ENCODE measurements at places on chromosomes 7 and 10.
A peak's percentile ranks its signal among the peaks of the same experiment; 100 is the strongest.

GRCh38 chr7:22726345-22726906, 574 bp upstream of the IL6 start:
- no peak for DNase-seq

GRCh38 chr7:156652886-156653568, 12.5 kb downstream of the RNF32 start:
- DNase-seq: no peak

- no peak for DNase-seq
These were observed 22.5 kb upstream of the MGAM2 start for GRCh38 chr7:142089035-142089434.

DNA sequence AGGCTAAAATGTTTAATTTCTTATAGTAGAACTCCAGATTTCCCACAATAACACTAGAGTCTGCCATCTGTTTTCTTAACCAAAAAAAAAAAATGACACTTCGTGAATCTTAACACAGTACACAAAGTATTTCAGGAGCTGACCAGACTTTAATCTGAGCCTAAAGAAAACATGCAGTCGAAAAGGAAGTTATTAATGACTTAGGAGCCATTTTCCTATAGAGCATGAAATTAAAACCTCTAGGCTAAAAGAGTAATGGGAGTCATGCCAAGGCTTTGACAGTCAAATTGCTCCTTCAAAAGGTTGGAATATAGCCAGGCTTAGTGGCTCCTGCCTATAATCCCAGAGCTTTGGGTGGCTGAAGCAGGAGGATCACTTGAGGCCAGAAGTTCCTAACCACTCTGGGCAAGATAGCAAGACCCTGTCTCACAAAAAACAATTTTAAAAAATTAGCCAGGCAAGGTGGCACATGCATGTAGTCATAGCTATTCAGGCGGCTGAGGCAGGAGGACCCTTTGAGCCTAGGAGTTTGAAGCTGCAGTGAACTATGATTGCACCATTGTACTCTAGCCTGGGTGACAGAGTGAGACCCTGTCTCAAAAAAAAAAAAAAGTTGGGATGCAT, 13.6 kb downstream of the MICU1 start:
- no peak for DNase-seq

GRCh38 chr7:84921154-84921553, 265.7 kb downstream of the SEMA3D start:
- no peak for DNase-seq

DNA sequence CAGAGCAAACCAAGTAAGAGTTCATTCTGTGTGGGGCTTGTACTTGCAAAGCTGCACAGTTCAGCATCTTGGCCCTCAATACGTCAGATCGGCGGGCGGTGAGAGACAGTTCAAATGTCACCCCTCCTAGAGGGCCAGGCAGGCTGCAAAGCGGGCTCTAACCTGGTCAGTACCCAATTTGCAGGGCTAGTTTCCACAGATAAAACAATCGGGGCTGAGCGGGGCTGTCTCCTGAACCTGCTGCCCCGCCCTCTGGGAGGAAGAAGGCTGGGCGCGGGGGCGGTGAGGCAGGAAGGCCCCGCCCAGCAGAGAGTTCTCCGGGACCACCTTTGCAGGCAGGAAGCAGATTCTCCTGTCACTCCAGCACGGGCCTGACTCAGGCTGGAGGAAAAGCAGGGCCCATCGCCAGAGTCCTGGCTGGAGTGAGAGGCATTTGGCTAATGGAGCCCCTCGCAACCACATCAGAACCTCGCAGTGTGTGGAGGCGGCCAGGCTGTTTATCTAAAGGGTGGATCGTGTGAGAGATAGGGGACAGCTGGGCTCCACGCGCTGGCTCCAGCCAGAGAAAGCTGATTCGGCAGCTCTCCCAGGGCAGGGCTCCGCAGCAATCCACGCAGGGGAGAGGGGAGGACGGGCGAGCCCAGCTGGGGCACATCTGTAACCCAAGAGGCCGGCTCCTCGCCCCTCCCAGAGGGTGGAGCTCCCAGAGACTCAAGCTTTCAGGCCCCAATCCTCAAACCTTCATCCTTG, 83.1 kb downstream of the SH3PXD2A start:
- DNase-seq: peak; percentile 47

GRCh38 chr7:143408686-143409561, at the start of gene EPHA1:
TSS of gene EPHA1 (minus strand) at chr7:143408856. CDS start at chr7:143408805, 51 bp downstream.
- peak; percentile 34 for DNase-seq

GRCh38 chr7:148772297-148773089, 73.8 kb downstream of the CUL1 start:
- DNase-seq: peak; percentile 9

DNA sequence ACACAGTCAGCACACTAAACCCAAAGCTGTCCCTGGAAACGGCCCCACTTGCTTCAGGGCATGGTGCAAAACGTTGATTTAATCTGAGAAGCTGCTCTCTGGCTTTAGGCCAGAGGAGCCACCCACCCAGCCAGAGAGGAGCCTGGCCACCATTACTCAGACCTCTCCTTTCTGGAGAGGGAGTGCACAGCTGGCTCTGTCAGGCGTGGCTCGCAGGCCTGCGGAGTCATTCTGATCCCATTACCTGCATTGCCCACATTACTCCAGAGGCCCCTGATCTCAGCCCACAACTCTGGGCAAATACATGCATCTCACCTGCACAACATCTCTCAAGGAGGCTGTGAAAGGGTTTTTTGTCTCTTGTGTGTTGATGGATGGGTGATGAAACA, 370.0 kb upstream of the IGFBP3 start:
- DNase-seq: no peak

DNA sequence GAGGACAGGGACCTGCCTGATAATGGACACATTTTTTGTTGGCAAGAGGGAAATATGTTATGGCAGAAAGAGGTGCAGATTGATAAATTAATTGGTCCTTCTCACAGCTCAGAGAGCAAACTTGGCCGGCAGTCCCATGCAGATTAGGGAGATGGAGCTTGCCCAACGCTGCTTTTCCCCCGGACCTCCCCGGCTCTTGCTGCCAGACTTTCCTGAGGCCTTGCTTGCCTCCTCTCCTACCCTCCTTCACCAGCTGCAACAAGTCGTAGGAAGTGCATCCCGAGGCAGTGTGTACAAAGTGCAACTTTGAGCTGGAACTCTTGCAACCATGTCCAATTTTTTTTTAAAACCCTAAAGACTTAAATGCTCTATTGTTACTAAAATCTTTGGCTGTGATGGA, 215.5 kb downstream of the LRMDA start:
- DNase-seq: no peak

GRCh38 chr7:106426803-106427202, 142.0 kb upstream of the NAMPT start:
- DNase-seq: no peak

- no peak for DNase-seq
These were observed 30.6 kb downstream of the FHIP2A start for GRCh38 chr10:114852197-114852596.

DNA sequence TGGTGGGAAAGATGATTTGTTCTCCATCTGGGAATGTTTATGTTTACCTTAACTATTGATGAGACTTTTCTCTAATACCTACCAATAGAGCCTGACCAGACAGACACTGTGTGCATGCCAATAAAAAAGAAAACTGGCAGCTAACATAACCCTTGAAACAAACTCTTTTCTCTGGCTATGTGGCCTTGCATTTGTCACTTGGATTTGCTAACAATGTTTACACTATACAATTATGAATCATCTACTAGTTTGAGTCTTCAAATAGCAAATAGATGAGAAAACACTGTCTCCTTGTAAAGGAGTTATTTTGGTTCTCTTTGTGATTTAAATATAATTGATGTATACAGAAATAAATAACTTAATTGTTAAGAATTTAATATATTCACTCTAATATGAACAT, 273.1 kb downstream of the SEMA3D start:
- DNase-seq: no peak

DNA sequence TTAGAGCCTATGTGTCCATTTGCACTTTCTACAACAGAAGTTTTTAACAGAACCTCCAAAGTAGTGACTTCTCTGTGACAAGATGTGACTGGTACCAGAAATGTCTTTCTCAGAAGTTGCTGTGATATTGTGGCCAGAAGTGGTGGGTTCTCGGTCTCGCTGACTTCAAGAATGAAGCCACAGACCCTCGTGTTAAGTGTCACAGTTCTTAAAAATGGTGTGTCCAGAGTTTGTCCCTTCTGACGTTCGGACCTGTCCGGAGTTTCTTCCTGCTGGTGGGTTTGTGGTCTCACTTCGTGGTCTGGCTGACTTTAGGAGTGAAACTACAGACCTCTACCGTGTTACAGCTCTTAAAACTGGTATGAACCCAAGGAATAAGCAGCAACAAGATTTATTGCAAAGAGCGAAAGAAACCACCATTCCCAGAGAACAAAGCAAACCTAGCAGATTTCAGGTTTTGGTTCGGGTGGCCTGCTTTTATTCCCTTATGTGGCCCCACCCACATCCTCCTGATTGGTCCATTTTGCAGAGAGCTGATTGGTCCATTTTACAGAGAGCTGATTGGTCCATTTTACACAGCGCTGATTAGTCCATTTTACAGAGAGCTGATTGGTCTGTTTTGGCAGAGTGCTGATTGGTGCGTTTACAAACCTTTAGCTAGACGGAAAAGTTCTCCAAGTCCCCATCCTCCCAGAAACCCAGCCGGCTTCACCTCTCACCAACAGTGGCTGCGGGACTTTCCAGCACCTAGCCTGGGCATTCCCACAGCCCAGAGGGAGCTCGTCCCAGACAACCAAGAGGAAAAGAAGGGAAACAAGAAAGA, 3.0 kb downstream of the ITPRID1 start:
- DNase-seq: no peak

DNA sequence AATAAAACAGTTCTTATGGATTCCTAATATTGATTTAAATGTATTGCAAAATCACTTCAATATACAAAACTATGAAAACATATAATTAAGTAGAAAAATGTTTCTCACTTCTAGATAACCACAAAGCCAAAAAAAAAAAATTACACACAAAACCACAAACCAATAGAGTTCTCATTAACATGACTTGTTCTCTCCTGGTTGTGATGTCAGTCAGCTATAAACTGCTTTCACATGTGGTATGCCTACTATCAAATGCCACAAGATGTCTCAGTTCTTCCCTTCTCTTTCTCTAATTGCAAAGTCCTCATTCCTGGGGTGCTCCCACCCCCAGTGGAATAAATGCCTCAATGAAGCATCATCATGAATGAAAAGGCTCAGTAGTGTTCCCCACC, 16.6 kb downstream of the GNAI1 start:
- DNase-seq: no peak

DNA sequence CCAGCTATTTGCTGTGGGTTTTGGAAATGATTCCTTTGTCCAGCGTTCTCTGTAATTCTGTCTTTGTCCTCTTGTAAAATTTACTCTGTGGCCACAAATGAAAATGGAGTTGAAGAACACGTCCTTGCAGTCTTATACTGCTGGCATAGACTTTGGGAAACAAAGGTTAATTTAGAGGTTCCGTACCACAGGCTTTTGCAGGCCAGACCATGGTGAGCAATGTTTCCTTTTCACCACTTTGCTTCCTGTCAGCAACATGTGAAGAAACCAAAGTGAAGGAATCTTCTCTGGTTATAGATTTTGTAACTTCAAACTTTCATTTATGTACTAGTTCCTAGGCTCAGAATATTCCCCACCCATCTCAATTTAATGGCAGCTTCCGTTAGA, 488.5 kb downstream of the MDFIC start:
- no peak for DNase-seq

DNA sequence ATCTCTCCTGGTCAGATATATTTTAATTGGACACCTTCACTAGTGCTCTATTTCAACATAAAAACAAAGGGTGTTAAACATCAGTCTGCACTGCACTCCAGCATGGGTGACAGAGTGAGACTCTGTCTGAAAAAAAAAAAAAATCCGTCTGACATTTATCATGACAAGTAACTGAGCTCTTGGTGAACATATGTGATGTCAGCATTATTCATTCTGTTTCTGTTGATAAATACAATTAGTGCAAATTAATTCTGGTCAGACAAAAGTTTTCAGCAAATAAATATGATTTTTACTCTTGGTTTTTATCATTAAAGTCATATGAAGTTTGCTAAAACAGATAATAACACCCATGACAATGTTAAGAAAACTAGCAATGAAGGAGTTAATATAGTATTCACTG, 692.8 kb upstream of the GRM3 start:
- no peak for DNase-seq

- DNase-seq: no peak
These were observed 39.2 kb upstream of the JAZF1 start for GRCh38 chr7:28219793-28220192.

DNA sequence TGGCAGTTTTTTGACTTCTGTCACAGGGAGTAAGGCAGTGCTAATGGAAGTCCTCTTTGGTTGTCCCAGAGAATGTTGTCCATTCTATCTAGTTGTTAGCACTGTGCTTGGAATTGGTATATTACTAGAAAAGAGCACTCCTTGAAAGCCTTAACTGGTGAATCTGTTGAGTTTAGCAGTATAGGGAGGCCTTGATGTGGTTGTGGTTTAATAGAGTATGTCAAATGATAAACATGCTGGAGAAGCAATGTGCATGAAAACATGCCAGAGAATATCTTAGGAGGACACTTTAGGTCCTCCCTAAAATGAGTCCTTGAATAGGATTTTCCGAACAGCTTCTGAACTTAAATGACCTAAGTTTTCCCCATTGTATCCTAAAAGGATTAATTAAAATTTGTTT, 98.6 kb downstream of the BTRC start:
- no peak for DNase-seq

DNA sequence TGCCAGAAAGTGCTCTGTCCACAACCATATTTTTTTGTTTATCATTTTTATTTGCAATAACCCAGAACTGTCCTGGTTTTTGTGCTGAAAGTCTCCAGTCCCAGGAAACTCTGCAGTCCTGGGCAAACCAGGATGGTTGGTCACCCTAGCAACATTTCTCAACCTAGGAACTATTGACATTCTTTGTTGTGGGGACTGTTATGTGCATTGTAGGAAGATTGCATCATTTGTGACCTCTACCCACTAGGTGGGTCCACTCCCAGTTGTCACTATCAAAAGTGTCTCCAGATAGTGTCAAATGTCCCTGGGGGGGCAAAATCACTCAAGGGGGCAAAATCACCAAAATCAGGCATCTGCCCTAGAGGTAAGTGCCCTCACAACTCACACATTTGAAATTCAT, 14.0 kb upstream of the SRI start:
- no peak for DNase-seq

DNA sequence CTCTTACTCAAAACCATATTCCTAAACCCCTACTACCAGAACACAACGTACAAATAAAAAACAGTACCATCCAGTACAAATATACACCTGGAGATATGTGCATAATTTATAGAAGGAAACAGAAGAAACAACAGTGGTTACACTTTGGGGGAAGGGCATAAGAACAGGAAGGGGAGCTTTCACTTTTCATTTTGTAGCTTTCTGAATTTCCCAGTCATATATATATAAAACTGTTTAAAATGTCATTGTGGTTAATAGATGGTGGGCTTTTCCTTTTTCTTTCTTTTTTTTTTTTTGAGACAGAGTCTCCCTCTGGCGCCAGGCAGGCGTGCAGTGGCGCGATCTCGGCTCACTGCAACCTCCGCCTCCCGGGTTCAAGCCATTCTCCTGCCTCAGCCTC, 47.2 kb downstream of the MALSU1 start:
- no peak for DNase-seq
